Thoracic aorta (tissue), 2 donors: ENCODE measurements at places on chromosomes 4 and X. TPM values are rescaled to one million over a fixed set of nuclear protein-coding genes. Genes with fewer than 3 reads are reported as not detected.

VCX3B gene
- not detected for total RNA-seq

NEXMIF gene
- 2.2 TPM for total RNA-seq

PNCK gene
- total RNA-seq: 1.2 TPM

RNF128 gene
- total RNA-seq: not detected

NSUN7 gene
- 6.8 TPM for total RNA-seq

MAGEB17 gene
- not detected for total RNA-seq

ASB11 gene
- not detected for total RNA-seq

ASB12 gene
- not detected for total RNA-seq

YTHDC1 gene
- total RNA-seq: 37.0 TPM

SPOCK3 gene
- not detected for total RNA-seq

PDZD4 gene
- total RNA-seq: 11.6 TPM

RAPGEF2 gene
- total RNA-seq: 63.0 TPM

PRICKLE3 gene
- total RNA-seq: 21.4 TPM

RGN gene
- total RNA-seq: 16.1 TPM

FAM9A gene
- not detected for total RNA-seq

POU4F2 gene
- total RNA-seq: not detected

C4orf46 gene
- 3.0 TPM for total RNA-seq

ZFYVE28 gene
- 11.5 TPM for total RNA-seq

SYN1 gene
- 0.85 TPM for total RNA-seq

BCOR gene
- total RNA-seq: 30.7 TPM

KIAA1210 gene
- total RNA-seq: not detected

CLIC2 gene
- 18.7 TPM for total RNA-seq

ZNF718 gene
- 10.4 TPM for total RNA-seq

IL2 gene
- not detected for total RNA-seq

CENPVL1 gene
- not detected for total RNA-seq

TMEM129 gene
- 104 TPM for total RNA-seq

SULT1B1 gene
- total RNA-seq: 0.41 TPM

MND1 gene
- total RNA-seq: 3.0 TPM

ABCD1 gene
- 24.3 TPM for total RNA-seq

ZDHHC15 gene
- 4.3 TPM for total RNA-seq

CPEB2 gene
- 33.4 TPM for total RNA-seq

ETDA gene
- not detected for total RNA-seq
